ENCODE measurements at places on chromosomes 7 and 10.

- no peak for DNase-seq
These were observed 218.0 kb downstream of the FGFR2 start for GRCh38 chr10:121380211-121380610.

DNA sequence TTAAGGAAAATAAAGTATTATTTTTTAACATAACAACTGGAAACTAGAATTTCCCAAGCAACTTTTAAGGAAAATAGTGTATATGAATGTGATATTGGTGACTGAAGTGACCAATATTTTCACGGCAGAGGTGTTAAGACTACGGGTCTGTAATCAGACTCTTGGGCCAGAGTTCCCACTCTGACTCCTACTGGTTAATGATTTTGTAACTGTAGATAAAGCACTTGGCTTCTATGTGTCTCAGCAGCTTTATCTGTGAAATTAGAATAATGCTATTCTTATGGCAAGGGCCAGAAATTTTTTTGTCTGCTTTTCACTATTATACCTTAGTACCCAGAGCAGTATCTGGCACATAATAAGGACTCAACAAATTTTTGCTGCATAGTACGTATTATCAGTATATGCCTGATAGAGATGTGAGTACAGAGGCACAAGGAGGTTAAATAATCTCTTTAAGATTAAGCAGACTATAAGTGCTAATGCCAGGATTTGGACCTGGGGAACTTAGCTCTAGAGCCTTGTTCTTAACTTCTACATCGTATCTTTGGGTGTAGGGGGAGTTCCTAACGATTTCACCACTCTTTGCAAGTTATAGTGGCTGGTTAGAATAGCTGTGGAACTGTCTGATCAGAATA lies 186.1 kb upstream of the SLC26A5 start:
- no peak for DNase-seq

- no peak for DNase-seq
These were observed 86.2 kb downstream of the SH3PXD2A start for GRCh38 chr10:103769176-103769575.

DNA sequence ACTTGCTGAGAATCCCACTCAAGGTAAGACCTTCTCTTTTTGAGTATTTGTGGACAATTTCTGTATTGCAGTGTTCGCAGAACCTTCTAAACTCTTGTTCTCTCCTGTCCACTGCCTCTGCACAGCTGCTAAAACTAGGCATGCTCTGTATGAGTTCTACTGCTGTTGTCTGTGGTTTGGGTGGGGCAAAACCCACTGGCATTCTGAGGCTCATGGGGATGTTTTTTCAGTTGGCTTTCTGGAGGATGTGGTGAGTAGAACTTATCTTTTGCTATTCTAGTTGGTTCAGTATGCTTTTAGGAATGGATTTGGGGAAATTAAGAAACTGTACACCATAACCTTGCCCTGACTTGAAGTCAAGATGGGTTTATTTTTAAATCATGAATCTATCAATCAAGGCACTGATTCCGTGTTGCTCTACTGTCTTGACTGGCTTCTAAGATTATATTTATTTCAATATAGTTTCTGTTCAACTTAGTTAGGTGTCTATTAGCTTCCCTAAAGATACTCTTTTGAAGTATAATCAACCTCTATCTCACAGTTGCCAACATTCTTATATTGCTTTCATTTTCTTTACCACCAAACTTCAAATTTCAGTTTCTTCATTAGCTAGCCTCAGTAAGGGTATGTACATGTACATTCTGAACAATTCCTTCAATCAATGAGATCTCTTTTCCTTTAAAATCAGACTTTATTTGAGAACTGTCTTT lies 25.0 kb upstream of the C1GALT1 start:
- peak; percentile 18 for DNase-seq

- DNase-seq: no peak
These were observed 113.8 kb downstream of the MARCHF5 start for GRCh38 chr10:92404612-92405418.

- DNase-seq: no peak
These were observed 66.3 kb upstream of the FRMD4A start for GRCh38 chr10:14397066-14397465.

DNA sequence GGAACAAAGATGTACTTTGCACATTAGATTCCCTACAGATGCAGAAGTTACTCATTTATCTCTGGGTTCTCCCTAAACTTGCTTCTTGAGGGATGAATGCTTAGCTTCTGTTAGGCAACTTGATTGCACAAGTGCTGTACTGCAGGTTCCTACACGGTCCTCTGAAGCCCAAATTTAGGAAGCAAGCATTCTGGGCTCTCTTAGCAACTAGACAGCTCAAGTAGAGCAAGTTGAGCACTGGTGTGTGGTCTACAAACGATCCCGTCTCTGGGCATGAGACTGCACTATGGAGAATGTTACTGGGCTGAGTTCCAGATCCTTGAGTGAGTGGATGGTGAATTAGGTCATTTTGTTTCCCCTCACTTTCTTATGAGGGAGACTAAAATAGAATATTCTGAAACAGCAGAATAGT lies 14.3 kb downstream of the SEMA3D start:
- DNase-seq: no peak

- peak; percentile 4 for DNase-seq
These were observed 9.4 kb downstream of the NXPH1 start for GRCh38 chr7:8442814-8443304.

DNA sequence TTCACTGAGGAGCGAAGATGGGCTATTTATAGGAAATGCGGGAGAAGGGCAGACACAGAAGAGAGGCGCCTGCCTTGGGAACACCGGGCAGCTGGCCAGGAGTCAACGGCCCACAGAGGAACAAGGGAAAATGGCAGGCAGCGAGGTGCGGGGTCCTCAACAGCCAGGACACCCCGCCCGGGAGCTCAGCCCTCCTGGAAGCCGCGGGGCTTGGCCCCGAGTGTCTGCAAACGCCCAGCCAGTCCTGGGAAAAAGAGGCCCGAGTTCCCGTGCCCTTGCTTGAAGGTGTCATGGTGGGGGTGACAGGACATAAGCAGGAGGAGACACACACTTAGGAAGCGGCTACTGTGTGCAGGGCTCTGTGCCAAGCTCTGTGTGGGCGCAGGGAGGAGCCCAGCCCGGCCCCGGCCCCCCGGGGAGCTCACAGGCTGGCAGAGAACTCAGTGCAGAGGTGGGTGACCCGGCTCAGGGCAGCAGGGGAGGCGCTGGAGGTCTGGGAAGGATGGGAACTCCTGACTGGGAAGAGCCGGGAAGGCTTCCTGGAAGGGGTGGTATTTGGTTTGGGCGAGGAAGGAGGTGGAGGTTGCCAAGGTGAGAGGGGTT lies 79.9 kb downstream of the ELFN1 start:
- no peak for DNase-seq

GRCh38 chr7:46028246-46028645 lies 107.2 kb upstream of the IGFBP3 start:
- DNase-seq: no peak

- no peak for DNase-seq
These were observed 50.1 kb downstream of the COL1A2 start for GRCh38 chr7:94444813-94445212.

DNA sequence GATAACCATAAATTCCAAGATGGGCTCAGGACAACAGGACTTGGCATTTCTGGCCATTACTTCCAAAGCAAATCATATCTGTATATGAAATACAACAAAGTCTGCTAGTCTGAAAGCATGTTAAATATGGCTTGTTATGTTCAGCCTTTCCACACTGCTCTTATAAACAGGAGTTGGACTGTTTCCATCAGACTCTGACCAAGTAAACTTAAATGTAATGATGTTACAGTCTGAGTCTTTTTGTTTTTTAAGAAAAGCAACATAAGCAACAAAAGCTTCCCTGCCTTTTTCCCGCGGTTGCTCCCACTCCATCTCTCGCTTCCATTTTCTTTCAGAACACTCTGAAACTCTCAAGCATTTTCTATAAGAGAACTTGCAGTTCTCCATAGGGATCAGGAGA lies 8.1 kb upstream of the CDCA7L start:
- no peak for DNase-seq

DNA sequence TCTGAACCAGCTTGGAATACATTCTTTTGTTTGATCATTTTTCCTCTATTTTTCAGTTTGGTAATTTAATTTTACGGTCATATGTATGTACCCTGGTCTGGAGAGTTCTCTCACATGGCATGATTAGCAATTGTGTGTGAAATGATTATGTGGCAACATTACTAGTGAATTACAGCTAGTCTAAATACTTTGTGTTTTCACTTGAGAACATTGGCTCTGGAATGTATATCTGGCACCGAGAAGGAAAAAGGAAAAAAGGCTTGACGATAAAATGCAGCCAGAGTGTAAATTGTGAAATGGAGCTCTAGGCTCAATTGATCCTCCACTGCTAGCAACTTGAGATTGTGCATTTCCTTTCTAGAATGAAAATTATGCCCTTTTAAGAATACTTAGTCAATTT lies 397.2 kb downstream of the EXOC4 start:
- no peak for DNase-seq

DNA sequence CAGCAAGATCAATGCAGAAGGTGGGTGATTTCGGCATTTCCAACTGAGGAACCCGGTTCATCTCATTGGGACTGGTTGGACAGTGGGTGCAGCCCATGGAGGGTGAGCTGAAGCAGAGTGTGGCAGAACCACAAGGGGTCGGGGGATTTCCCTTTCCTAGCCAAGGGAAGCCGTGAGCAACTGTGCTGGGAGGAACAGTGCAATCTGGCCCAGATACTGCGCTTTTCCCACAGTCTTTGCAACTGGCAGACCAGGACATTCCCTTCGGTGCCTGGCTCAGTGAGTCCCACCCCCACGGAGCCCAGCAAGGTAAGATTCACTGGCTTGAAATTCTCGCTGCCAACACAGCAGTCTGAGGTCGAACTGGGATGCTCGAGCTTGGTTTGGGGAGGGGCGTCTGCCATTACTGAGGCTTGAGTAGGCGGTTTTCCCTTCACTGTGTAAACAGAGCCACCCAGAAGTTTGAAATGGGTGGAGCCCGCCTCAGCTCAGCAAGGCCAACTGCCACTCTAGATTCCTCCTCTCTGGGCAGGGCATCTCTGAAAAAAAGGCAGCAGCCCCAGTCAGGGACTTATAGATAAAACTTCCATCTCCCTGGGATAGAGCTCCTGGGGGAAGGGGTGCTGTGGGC lies 58.6 kb upstream of the SLC26A5 start:
- no peak for DNase-seq

DNA sequence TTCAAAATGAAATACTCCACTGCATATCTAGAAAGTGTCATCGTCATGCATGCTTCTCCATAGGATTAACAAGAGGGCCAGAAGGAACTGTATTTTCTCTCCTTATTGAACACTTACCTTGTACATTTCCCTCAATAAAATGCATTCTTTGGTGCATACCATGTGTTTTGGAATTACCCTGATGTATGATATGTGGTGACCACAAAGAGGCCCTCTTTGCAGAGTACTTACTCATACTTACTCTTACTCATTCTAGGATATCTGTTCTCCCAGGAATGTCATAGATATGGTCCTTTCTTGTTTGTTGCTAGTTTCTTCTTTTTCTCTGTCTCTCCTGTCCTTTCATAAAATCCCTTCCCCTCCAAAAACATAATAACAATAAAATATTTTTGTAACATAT lies 1087.1 kb upstream of the POT1 start:
- DNase-seq: no peak

DNA sequence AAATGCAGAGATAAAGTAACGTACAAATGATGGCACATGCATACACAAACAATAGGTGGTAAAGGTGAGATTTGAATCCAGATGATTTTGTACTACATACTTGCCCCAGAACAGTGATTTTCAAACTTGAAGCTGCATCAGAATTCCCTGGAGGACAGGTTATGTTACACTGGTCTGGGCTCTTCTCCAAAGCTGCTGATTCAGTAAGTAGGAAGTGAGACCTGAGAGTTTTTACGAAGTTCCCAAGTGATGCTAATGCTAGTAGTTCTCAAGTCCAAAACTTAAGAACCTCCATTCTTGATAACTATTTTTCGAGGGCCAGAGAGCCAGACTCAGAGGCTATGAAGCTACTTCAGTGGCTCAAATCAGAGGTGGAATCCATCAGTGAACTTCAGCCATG lies 159.0 kb upstream of the POM121L12 start:
- DNase-seq: no peak

- DNase-seq: no peak
These were observed 30.5 kb upstream of the ZCCHC24 start for GRCh38 chr10:79475877-79476276.

GRCh38 chr10:22765660-22766547 lies 51.5 kb upstream of the PIP4K2A start:
- no peak for DNase-seq

- DNase-seq: no peak
These were observed 1.2 kb downstream of the GRIFIN start for GRCh38 chr7:2474813-2475677.

DNA sequence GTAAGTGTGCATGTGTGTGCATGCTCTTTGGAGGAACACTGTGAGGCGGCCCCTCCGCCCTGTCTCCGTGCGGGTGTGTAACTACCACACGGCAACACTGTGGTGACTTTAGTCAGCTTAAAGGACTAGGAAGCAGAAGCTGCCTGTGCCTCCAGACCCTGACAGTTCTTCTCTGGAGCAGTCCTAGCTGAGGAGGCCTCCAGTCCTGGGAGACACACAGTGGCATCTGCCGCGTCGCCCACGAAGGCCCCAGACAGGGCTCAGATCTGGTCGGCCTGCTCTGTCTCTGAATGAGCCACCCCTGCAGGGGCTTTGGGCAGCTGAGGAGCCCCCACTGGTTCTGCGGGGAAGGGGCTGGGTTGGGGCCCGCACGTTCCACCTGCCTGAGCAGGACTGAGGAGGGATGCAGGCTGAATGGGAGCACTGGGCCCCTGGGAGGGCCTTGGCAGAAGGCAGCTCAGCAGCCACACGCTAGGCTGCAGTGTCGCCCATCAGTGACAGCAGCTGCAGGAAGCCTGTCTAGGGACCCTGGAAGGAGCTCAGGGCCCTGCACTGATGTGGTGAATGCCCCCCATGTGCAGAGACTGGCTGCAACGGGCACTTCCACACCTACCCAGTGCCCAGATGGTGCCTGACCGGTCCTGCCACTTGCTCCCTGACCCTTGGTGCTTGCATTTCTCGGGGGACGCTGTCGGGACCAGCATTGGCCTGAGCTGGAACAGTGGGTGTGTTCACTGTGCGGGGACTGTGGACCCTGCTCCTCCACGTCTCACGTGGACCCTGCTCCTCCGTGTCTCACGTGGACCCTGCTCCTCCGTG lies 27.3 kb upstream of the KNDC1 start:
- no peak for DNase-seq

DNA sequence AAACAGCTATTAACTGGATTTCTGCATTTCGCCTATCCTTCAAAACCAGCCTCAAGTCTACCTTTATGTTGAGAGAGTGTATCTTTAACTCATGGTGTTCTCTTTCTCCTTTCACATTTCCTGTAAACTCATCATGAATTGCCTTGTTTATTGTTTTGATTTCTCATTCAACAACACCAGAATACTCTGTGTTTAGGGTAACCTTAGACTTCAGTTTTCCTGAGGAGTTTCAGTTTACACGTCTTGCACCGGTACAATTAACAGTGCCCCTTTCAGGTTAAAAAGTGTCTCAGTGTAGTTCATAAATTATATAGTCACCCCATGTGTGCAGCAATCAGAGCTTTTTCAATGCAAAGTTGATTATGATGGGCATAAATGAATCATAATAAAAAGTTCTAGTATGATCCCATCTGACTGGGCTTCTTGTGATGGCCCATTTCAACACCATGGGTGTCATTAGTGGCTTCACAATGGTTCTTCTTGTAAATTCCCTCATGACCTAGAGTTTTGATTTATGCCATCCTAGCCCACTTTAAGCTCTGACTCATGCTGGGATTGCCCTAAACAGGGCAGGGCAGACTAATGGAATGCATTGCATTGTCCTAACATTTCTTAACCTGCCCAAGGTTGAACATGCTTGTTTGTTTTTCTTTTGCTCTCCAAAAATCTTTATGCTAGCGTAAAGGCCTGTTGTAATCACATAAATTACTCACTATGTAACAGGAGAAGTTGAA lies 22.0 kb downstream of the ITGB8 start:
- no peak for DNase-seq

GRCh38 chr7:80675090-80675489 lies 36.6 kb downstream of the CD36 start:
- DNase-seq: no peak

Measured in effector CD8-positive, alpha-beta T cell (primary cell).